Activated gamma-delta T cell (primary cell): ENCODE measurements at places on chromosomes 16 and 17.

DNA sequence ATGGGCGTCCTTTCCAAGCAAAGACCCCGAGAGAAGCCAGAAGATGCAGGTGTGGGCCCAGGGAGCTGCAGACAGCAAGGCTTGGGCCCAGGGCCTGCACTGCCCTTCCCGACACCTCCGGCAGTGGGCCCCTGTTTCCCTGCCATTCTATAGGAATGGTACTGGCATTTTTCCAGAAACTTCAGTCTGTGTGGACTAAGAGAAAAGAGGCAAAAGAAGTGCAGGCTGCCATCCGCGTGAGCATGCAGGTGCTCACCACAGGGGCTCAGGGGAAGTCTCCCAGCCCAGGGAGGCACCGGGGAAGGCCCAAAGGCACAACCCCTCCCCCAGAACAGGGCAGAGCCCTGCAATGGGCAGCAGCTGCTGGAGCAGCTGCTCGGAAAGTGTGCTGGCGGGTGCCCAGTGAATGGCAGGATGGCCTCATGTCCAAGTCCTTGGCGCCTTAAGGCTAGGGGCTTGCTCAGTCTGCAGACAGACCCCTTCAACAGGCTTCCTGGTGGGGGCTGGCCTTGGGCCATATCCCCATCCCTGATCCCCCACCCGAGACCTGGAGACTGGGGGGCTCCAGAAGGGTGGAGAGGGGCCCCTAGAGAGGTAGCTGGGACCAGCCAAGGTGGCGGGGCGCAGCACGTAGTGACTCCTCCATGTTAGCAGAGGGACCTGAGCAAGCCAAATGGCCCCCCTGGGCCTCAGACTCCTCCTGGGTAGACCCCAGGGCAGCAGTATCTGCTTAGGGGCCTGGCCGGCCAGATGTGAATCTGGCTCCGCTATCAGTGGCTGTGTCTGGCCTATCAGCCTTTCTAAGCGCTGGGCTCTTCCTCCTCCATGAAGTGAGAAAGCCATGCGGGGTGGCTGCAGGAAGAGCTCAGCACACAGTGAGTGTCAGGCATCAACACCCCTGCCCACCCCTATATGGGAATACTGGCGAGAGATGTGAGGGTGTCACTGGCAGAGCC is 6.7 kb upstream of the TPPP3 start:
- DNase-seq, result no peak

DNA sequence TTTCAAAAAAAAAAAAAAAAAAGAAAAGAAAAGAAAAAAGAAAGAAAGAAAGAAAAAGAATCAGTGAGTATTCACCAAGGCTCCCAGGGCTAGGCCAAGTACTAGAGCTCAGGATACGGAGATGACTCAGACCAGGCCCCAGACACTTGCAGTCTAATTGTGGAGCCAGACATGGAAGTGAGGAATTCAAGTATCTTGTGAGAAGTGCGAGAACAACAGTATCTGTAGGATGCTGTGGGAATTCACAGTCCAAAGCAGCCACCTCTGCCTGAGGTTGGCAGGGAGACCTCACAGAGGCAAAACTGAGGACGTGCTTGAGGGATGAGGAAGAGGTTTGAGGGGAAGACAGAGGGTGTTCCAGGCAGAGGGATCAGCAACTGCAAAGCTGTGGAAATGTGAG is 14.0 kb upstream of the ALDOA start:
- DNase-seq, result no peak

GRCh38 chr17:73564843-73565242 is 79.4 kb downstream of the SDK2 start:
- DNase-seq, result no peak

GRCh38 chr17:48575066-48575582 is 3.0 kb downstream of the HOXB4 start:
- DNase-seq, result no peak

DNA sequence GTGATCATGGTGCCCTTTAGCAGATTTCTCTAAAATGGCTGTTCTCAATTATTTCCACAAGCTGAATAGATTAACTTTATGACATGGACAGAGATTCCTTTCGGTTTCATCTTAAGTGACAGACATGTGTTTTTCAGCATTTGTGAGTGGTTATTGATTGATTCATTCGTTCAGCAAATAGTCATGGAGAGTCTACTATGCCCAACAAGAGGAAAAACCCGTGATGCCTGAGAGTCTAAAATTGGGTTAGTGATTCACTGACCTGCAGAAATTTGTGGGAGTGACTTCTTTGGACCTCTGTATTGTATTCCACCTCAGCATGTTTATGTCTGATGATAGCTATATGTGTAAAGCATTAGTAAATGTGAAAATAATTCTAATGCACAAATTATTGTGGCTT is 28.0 kb upstream of the DUSP14 start:
- no peak for DNase-seq

- DNase-seq, result no peak
Observed at GRCh38 chr16:87648236-87648635, 45.9 kb downstream of the JPH3 start.

GRCh38 chr17:4747847-4748246 is 8.1 kb upstream of the CXCL16 start:
- DNase-seq, result no peak

GRCh38 chr16:85898521-85899442 is at the start of gene IRF8:
TSS of gene IRF8 (plus strand) at chr16:85899162. CDS start at chr16:85903016, 3,854 bp downstream.
- DNase-seq, result peak; percentile 61

DNA sequence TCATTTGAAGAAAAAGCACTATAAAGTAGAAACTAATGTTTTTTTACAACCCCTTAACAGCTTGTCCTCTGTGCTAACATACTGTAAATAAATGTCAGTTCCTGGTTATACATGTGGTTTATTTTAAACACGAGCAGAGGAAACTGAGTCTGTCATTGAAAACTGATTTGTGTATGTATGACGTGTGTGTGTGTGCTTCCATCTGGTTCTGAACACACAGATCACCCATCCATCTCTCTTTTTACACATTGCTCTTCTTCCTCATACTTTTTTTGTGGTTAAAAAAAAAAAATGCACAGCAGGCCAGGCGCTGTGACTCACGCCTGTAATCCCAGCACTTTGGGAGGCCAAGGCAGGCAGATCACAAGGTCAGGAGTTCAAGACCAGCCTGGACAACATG is 49.5 kb downstream of the ZNF423 start:
- no peak for DNase-seq

GRCh38 chr16:80997139-80997798 is 9.4 kb downstream of the CMC2 start:
- DNase-seq, result no peak

DNA sequence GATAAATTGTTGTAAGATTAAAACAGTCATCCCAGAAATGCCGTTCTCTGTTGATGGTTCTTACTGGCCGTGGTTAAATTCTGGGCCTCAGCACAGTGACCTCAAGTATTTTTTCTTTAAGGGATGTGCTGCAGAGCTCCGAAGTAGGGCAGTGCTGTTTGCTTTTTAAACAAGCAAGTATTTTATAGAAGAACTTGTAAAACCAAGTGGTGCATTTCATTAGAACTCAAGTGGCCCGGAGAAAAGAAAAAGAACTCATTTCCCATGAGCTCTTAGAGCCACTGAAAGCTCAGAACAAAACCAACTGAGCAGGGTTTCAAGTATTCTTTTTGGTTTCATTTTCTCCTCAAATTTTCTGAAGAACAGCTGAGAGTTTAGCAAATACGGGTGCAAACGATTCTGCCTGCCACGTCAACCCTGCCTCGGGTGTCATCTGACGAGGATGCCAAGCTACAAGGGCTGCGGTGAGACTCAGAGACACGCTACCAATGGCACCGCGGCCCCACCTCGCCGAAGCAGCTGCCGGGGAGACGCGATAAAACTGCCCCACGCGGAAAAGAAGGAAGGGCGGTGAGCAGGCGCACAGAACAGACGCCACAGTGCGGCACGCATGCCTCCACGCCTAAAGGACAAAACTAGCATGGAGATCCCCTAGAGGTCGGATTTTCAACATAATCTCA is 6.3 kb downstream of the LMF1 start:
- DNase-seq, result no peak

- no peak for DNase-seq
Observed at GRCh38 chr17:4014148-4014927, 50.1 kb upstream of the ATP2A3 start.

DNA sequence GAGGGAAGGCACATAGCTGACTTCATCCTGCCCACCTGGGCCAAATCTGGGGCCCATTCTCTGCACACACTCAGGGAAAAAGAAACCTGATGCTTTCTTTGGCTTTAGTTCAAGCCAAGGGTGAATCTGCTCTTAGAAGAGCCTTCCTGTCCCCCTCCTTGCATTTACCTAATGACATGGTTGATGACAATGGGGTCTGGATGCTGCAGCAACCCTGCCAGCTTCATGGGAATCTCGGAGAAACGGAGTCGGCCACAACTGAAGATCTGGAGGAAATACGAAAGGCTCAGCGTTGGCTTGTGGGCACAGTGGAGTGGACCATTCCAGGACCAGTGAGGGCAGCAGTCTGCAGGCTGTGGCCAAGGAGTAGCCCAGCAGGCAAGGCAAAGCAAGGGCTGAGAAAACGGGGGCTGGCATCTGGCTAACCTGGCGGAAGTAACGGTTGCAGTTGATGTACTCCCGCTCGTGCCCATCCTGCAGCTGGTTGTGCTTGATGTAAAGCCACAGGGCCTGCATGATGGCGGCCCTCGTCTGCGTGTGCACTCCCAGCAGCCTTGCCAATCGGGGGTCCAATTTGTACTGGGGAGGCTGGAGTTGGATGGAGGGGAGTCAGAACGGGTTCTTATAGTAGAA is 6.4 kb upstream of the FTSJ3 start:
- no peak for DNase-seq

DNA sequence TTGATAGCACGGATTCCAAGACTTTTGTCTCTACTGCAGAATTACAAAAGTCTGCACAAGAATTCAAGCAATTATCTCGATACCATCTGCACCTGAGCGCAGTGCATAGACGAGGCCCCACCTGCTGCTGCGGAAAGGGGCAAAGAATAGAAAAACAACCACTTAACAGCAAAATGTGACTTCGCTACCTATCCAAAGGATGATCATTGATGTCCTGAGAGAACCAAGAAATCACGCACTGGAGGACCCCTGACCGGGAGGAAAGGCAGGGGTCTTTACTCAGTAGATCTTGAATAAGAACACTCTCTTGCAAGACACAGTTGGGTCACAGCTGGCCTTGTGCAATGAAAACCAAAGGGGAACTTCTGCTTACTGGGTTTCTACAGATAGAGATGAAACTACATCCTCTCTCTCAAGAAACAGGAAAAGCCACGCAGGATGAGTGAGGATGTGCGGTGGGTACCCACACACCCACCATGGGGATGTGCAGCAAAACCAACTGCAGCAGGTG is 147.4 kb upstream of the RPH3AL start:
- no peak for DNase-seq

DNA sequence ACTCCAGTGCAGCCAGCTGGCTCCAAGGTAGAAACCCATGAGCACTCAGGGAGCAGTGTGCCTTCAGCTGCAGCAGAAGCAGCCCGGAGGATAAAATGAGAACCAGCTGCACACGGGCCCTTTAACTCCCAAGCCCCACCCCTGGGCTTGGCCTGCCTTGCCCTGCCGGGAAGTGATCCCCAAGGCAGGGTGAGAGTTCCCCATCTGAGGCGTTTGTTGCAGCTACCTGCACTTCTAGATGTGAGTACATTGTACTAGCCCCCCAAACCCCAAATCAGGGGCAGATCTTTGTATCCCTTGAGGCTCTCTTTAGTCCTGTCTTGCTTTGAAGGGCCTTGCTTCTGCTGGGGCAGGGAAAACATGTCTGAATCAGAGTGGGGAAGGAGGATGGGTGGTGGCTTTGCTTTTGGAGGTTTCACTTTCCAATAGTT is at the start of gene MVP:
Gene MVP (plus strand): TSS at position 192 of the 431 bp plus-strand sequence. CDS start 10,088 bp downstream, outside the sequence.
- DNase-seq, result no peak

GRCh38 chr17:40366861-40367518 is 2.5 kb upstream of the GJD3 start:
- no peak for DNase-seq
